ENCODE measurements at places on chromosomes 6 and 20.

DNA sequence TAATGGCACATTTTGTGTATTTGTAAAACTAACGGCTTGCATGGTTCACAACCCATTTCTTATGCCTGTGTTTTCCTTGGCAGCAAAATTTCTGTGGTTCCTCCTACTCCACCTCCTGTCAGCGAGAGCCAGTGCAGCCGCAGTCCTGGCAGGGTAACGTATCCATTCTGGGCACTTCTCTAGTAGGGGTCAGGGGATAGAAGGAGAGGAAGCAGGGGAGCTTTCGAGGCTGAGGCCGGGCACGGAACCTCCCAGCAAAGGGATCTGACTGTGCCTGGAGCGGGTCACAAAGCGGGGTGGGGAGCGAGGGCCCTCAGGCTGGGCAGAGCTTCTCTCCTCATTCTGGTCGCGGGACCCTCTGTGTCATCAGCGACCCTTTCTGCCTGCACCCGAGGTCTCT is 58.4 kb downstream of the SYTL3 start:
- no peak for DNase-seq

DNA sequence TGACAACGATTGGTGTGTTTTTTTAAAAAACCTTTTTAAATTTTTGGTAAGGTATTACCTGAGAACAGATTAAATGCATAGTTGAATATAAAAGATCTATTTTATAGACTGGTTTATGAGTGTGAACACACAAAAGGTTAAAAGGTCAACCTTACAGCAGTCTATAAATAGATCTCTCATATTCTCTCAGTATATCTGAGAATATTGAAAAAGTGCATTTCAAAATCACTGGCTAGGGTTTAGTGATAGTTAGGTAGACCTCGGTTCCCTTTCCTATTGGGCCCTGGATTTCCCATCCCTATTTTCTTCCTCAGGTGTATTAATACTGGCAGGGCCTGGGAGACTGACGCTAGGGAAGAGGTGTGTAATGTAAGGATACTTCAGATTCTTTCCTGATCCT is 723 bp upstream of the ZNF451 start:
- DNase-seq, result no peak

GRCh38 chr6:146100776-146101175 is 71.9 kb downstream of the GRM1 start:
- no peak for DNase-seq

GRCh38 chr6:160253292-160253691 is 5.3 kb downstream of the SLC22A2 start:
- no peak for DNase-seq

- no peak for DNase-seq
Observed at GRCh38 chr6:119430805-119431204, 81.2 kb upstream of the MAN1A1 start.

- no peak for DNase-seq
Observed at GRCh38 chr6:81818901-81819361, 66.5 kb upstream of the TENT5A start.

DNA sequence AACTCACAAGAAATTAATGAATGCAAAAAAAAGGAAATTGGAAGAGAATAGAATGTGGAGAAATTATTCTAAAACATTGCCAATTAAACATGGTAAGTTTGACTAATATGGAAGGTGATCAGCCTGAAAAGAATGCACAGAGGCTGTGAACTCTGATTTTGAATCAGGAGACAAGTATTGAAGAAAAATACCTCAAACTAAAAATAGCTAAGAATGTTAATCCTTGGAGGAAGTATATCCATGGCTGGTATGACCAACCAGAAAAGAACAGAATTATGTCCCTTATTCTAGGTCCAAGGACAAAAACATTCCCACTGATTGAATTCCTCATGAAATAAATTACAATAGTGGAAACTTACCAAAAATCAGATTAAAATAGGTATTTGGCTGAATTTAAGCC is 7.3 kb upstream of the RIMS1 start:
- peak; percentile 20 for DNase-seq

DNA sequence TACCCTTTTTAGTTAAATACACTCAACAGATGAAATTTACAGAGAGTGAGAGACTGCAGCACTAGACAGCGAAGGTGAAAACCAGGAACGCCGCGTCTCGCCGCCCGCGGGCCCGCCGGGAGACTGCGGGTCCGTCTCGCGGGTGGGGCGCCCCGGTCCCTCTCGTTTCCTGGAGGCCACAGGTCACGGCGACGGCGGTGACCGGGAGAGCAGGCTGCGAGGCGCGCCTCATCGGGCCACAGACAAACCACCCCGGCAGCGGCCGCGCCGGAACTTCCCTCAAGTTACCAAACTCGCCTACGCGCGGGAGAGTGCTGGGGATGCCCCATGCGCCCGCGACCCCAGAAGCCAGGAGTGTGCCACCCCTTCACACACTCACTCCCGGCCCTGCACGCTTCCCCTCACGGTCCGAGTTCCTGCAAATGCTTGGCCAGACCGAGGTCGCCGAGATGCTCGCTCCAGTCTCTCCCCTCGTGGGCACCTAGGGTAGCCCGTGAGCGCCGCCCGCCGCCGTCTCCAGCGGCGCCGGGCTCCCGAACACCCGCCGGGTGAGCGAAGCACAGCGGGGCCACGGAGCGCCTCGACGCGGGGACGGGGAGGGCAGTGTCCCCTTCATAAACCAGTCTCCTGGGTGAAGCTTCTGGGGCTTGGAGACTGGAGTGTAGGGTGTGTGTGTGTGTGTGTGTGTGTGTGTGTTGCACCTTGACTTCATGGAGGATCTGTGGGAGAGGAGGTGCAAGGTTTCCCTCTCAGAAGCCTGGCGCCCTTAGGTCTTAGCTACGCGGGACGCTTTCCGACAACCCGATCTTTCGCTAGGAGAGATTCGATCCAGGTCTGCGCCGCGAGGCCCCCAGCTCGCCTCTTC is 1.4 kb downstream of the BACH2 start:
- no peak for DNase-seq

Measured in non-pigmented ciliary epithelial cell (primary cell).